ENCODE measurements at places on chromosomes 12 and 14.
A peak's percentile ranks its signal among the peaks of the same experiment; 100 is the strongest.

DNA sequence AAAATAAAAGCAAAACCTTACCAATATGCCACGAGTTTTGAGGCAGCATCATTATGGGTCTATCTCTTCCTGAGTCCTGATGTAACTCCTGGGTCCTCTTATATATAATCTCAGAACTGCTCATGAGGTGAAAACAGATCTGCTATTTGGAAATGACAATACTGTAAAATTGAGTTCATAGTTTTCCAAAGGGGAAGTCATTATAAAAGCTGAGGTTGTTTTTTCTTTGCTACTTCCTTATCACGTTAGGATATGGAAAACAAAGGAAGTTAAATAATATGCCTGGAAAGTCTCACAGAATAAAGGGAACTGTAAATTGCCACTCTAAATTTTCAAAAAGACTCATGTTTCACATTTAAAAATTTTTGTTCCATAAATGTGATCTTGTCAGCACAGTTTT is at the start of gene CD163L1:
Gene CD163L1, minus strand, starts transcription at position 78 of the 400 bp plus-strand sequence. Its CDS starts 26 bp downstream, at position 52.
- no peak for DNase-seq

DNA sequence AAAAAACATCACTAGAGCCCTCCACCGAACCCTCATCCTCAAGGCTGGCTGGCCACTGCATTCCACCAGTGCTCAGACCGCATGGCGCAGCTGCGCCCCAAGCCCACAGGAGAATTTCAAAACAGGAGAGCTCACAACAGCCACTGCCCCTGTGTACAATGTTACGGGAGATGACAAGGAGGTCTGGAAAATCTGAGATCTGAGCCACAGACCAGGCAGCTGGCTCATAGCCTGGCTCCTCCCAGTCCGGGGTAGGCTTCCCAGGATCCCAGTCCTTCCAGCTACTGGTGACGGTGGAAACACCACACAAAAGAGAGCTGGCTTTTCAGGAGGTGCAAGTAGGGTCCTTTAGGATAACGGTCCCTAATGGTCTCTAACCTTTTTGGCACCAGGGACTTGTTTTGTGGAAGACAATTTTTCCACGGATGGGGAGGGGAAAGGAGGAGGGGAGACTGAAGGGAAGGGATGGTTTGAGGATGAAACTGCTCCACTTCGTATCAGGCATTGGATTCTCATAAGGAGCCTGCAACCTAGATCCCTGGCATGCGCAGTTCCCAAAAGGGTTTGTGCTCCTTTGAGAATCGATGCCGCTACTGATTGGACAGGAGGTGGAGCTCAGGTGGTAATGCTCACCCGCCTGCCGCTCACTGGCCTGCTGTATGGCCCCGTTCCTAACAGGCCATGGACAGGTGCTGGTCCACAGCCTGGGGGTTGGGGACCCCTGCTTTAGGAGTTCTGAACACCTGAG is 23.0 kb upstream of the NRDE2 start:
- no peak for DNase-seq

- DNase-seq, result no peak
Measured at GRCh38 chr12:56930241-56930640, 4.0 kb downstream of the SDR9C7 start.

DNA sequence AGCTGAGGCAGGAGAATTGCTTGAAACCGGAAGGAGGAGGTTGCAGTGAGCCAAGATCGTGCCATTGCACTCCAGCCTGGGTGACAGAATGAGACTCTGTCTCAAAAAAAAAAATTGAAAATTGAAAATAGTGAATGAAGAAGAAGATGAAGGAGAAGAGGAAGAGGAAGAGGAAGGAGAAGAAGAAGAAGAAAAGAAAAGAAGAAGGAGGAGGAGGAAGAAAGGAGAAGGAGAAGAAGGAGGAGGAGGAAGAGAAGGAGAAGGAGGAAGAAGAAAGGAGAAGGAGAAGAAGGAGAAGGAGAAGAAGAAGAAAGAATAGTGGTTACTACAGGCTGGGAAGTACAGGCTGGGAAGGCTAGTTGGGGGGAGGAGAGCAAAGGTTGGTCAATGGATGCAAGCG is 124.3 kb upstream of the CPSF6 start:
- DNase-seq, result no peak

DNA sequence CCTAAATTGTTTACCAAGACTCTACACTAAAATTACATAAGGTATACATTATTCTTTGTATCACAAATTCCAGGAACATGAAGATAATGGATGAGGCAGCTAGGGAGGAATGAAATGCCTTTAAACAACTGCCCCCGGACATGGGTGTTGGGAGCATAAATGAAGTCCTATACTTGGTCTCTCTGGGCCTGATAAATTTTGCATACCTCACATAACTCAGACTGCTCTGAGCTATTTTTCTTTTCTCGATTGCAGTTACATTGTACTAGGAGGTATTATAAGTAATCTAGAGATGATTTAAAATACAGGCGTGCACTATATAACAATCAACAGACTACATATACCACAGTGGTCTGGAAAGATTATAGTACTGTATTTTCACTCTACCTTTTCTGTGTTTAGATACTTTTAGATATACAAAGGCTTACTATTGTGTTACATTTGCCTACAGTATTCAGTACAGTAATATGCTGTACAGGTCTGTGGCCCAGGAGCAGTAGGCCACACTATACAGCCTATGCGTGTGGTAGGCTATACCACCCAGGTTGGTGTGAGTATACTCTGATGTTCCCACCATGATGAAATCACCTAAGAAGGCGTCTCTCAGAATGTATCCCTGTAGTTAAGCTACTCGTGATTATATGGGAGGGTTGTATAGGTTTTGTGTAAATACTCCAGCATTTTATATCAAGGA is 14.3 kb downstream of the FNTB start:
- DNase-seq, result no peak

DNA sequence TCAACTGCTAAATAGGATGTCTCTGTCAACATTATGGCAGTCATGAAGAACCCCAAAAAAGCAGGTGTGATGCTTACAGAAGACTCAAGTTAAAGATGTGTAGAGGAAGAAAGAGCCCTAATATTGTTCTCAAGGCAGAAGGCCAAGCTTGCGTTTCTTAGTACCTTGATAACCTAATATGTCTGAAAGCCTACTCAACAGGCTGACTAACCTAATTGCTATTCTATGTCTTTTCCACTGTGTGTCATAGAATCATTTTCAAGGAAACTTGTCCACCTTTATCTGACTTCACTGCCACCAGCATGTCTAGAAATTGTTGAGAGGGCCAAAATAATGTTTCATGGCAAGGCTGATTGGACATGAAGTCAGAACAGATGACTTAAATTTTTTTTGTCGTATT is 373.2 kb downstream of the BTG1 start:
- DNase-seq, result no peak

GRCh38 chr14:53019406-53019805 is 68.6 kb upstream of the FERMT2 start:
- no peak for DNase-seq

DNA sequence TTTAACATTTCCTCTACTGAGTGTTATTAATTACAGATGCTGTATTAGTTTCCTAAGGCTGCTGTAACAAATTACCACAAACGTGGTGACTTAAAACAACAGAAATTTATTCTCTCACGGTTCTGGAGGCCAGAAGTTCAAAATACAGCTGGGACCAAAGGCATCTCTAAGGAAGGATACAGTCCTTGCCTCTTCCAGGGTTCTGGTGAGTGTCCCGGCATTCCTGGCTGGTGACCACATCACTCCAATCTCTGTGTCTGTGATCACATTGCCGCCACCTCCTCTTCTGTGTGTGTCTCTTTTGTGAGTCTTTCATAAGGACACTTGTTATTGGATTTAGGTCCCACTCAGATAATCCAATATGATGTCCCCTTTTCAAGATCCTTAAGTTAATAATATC is 85.1 kb upstream of the CCDC198 start:
- DNase-seq, result no peak

GRCh38 chr14:64388533-64389285 is 556 bp downstream of the MTHFD1 start:
- DNase-seq, result peak; percentile 9

GRCh38 chr12:91278126-91278525 is 95.5 kb upstream of the DCN start:
- no peak for DNase-seq

- no peak for DNase-seq
Measured at GRCh38 chr12:41701943-41702601, 442.6 kb downstream of the GXYLT1 start.

DNA sequence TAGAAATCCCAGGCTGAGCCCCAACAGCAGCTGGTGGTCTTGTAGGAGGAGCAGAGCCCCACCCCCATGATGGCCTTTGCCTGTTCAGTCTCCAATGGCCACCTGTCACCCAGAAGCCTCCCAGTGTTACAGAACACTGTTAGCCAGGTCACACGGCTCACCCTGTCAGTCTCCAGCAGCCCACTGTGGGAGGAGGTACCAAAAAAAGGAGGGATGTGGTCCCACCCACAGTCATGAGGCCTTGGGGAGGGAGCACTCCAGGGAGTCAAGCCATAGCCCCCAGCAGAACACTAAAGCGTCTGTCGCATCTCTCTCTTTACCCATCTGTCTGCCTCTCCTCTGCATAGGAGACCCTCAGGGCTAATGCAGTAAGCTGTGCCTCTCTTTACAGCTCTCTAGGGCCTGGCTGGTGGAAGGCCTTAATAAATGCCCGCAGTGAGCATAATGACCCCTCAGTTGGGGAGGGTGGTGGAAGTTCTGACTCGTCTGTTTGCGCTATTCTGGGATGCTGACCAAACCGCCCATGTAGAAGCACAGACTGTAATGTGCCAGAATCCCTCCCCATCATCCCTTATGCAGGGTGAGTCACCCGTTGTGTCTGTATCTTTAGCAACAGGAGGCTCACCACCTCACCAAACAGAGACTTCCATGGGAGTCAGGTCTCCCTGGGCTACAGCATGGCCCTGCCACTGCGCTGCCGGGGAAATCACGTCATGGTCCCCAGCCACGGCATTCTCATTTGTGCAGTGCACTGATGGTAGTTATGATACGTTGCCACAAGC is 14.6 kb downstream of the C14orf132 start:
- DNase-seq, result no peak

GRCh38 chr12:51910168-51910567 is 2.9 kb downstream of the ACVRL1 start:
- DNase-seq, result no peak

GRCh38 chr12:41344776-41345470 is 156.8 kb downstream of the PDZRN4 start:
- no peak for DNase-seq

- no peak for DNase-seq
Measured at GRCh38 chr14:102696856-102697495, 80.3 kb upstream of the TRAF3 start.

DNA sequence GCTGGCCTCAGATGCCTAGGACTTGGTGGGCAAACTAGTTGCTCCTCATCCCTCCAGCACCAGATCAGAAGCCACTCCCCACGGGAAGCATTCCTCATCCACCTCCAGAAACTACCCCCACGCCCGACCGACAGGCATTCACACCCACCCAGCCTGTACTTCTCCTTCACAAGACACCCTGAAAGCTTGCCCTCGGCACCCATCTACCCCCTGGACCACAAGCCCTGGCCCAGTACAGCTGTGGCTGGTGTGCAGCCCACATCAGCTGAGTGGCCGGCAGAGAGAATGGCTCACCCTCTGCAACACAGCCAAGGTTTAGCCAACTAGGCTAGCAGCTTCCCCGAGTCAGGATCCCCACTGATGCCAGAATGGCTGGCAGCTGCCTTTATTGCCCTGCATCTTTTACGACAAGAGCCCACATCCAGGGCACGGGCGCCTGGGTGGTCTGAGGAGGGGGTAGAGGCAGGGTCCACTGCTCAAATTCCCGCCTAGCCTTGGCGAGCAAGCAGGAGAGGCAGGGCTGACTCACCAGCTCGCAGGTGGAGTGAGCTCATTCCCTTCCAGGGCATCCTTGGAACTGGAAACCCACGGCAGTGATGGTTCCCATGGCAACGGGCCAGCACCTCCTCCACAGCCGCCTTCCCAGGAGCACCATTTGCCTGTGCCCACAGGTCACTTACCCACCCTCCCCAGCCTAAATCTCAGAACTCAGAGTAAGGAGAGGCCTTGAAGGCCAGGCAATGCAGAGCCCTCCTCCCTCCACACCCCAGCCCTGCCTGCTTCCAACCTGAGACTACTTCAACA is 17.1 kb downstream of the ACTN1 start:
- no peak for DNase-seq

- no peak for DNase-seq
Measured at GRCh38 chr12:44286336-44286735, 450.5 kb downstream of the TMEM117 start.

DNA sequence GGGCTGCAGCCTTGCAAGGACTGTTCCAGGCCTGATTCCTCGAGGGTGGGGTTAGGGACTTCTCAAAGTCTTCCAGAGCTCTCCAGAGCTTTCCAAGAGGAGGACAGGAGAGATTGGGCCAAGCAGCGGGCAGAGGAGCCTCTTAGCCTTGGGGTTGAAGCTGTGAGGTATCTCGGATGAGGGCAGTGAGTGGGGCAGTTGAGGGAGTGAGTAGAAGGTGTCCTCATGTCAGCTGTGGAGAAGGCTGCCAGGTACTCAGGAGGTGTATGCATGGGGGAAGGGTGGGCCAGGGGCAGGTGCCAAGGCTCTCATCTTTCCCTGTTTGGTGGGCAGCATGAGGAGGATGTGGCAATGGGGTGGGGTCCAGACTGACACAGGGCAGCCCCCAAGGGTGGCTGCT is 7.7 kb downstream of the KRT83 start:
- DNase-seq, result no peak
